ENCODE measurements at places on chromosomes 2 and 18. TPM values are rescaled to one million over a fixed set of nuclear protein-coding genes. Genes with fewer than 3 reads are reported as not detected.

DNA sequence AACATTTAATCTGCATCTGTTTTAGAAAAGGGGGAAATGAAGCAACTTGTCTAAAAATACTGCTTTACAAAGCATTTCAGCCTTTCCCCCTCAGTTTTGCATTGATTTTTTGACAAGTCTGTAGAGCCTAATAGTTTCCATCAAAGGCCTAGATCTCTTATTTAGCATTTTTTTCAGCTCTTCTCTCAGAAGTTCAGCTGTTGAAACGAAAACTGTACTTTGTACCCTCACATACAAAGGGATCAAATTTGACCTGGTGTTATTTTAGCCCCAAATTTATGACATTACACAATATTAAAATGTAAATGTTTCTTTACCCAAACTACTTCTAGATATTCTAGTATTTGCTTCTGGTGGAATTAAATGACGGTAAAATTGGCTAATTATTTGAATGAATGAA lies 13.0 kb downstream of the YPEL5 start:
- no peak for DNase-seq

DNA sequence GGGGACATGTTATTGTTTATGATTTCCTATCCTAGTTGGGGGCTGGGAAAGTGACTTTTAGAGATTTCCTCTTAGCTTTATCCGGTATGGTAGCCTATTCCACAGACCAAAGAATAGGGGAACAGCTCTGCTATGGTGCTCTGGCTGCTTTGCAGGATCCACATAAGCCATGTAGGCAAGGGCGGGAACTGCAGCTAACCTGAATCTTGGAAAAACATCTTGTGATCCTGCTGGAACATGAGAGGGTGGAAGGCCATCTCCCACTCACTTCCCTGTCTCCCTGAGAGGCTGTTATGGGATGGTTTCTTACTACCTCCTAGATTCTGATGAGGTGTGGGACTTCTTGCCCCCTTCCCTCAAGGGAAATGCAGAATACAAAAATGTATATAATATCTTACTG lies 2.0 kb upstream of the DARS1 start:
- DNase-seq: no peak

DNA sequence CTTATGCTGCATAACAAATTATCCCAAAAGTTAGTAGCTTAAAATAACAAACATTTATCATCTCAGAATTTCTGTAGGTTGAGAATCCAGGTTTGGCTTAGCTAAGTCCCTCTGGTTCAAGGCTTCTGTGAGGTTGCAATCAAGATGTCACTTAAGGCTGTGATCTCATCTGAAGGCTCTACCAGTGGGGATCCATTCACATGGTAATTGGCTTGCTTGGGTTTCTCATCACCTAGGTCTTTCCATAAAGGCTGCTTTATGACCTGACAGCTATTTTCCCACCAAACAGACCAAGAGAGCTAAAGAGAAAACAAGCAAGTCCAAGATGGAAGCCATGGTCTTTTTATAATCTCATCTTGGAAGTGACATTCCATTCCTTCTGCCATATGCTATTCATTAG lies 137.3 kb downstream of the DTNA start:
- DNase-seq: no peak

SERPINB5 gene
- not detected for total RNA-seq

Measured in activated naive CD8-positive, alpha-beta T cell treated with anti-CD3 and anti-CD28 coated beads, Interleukin-2, amount 10 ng/mL, durations not matched to agents 7 days and 5 days (primary cell).